ENCODE measurements at places on chromosomes 7 and 10.

DNA sequence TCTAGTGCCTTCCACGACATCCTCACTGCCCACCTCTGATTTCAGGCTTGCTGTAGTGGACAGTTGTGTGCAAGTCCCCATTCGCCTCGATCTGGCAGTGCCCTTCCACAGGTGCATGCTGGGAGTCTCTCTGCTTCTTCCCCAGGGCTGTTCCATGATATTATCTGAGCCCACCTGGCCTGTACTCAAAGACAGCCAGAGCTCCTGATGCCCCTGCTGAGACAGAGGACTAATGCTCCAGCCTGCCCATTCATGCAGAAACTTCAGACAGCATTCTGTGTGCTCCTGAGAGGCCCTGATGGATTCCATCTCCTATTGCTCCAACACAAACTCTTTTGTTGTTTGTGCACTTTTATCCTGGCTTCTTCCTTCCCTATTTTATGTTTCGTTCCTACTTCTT, 164.8 kb upstream of the PRSS58 start:
- DNase-seq = no peak

GRCh38 chr10:42997151-42997848, 79.6 kb upstream of the RET start:
- DNase-seq = no peak

DNA sequence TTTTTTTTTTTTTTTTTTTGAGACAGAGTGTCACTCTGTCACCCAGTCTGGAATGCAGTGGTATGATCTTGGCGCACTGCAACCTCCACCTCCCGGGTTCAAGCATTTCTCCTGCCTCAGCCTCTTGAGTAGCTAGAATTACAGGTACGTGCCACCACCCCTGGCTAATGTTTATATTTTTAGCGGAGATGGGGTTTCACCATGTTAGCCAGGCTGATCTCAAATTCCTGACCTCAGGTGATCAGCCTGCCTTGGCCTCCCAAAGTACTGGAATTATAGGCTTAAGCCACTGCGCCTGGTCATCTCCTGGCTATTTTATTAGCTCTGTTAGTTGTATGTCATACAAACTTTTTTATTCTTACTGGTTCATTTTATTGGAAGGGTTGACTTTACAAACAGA, 103.0 kb downstream of the LCOR start:
- DNase-seq = no peak

DNA sequence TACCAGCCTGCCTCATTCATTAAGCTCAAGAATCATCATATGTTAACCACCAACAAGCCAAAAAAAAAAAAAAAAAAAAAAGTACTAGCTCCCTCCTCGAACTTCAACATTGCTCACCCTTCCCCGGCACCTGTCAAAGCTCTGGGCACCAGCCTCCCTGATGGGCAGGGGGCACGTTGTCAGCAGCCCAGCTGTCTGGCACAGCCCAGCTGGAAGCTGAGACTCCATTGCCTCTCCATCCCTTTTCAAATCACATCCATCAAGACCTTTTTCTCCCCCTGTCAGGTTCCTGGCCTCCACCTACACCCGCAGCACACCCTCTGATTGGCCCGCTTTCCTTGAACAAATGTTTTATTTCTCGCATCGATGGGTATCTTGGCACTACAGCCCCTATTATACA, 913.3 kb upstream of the AUTS2 start:
- no peak for DNase-seq

- DNase-seq = no peak
Measured at GRCh38 chr10:78424723-78425122, 391.1 kb downstream of the RPS24 start.

DNA sequence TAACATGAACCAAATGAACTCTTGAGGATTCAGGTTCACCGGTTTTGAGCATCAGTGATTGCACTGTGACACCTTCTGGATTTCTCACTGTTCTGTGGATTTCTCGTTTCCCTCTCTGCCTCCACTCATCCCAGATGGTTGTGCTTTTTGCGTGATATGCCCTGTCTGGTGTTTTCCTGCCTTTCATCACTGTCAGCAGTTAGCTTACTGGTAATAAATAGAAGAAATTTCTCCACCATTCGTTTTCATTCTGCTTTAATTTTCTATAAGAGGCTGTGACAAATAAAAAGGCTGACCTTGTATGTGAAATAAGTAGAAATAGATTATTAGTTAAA, 16.2 kb downstream of the BPGM start:
- DNase-seq = no peak

Data from stimulated activated CD4-positive, alpha-beta T cell treated with anti-CD3 and anti-CD28 coated beads, Interleukin-15, amount 100 ng/mL, for 1 hour (primary cell).